ENCODE measurements at places on chromosomes 12 and 14.

DNA sequence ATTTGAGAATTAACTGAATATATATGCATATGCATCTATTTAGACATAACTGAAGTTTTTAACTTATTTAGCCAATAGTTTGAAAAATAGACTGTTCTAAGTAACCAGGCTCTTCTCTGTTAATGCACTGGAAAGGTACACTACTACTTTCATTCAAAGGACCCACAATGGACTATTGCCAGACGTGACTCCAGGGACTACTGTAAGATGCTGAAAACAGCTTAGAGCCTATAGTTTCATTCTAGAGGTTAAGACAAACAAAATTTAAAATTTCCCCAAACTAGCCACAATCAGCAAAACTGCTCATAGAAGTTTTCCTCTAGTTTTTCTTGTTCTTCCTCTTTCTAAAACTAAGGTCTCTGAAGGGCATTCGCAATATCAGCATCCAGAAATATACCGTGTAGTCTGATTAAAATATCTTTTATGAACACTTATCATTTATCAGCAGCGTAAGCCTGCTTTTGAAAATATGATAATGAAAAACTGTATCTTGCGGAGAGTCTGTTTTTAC lies 10.4 kb downstream of the APPL2 start:
- H3K4me3 ChIP-seq = no peak overlapping the region
- no peak for DNase-seq
- peak overlapping the region; percentile 89 for H3K27ac ChIP-seq
- no peaks in the 10 kb centered on the region for H3K27me3 ChIP-seq
- peaks cover 94% of the 10 kb centered on the region for H3K4me1 ChIP-seq

DNA sequence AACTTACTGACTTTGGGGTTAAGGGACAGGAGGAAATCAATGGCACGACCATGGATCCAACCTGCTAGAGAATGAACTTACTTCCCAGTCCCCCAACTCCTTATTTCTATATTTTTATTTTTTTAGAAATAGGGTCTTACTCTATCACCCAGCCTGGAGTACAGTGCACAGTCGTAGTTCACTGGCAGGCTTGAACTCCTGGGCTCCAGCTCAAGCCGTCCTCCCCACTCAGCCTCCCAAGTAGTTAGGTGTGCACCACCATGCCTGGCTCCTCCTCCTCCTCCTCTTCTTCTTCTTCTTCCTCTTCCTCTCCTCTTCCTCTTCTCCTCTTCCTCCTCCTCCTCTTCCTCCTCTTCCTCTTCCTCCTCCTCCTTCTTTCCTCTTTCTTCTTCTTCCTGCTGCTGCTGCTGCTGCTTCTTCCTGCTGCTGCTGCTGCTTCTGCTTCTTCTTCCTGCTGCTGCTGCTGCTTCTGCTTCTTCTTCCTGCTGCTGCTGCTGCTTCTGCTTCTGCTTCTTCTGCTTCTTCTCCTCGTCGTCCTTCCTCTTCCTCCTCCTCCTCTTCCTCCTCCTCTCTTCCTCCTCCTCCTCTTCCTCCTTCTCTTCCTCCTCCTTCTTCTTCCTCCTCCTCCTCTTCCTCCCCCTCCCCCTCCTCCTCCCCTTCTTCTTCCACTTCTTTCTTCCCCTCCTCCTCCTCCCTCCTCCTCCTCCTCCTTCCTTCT lies 390.1 kb upstream of the RGS6 start:
- no peaks in the 10 kb centered on the region for H3K36me3 ChIP-seq
- DNase-seq = no peak
- no peak overlapping the region for H3K4me3 ChIP-seq
- H3K27me3 ChIP-seq = no peaks in the 10 kb centered on the region
- H3K4me1 ChIP-seq = peaks cover 52% of the 10 kb centered on the region

DNA sequence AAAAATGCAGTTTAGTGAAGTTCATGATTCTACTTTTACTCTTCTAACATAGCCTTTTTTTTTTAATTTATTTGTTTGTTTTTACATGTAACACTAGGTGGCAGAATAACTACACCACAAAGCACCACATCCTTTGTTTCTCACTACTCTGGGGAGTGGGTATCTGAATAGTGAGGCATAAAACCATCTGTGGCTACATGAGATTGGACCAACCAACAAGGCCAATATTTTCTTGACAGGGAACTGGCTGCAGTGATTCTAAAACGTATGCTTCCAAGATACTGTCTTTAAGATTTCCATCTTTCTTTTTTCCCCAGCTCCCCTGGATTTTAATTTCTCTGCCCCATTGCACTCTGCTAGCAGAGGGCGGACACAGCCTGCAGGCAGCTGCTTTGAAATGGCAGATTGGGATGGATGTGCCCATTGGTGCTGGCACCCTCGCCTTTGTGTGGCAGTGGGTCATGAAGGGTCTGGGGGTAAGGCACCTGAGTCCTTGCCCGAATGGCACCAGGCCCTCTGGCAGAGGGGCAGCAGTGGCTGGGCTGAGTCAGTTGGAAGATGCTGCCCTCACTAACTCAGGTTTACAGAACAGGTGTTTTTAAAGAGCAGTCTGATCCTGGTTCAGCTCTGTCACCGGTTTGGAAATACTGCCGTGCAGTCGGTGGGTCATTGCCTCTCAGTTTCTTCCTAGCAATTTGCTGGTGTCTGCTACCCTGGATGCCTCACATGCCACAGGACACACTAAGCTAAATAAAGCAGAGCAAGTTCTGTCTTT lies 429.1 kb downstream of the RAD51B start:
- H3K4me3 ChIP-seq = no peak overlapping the region
- DNase-seq = no peak
- H3K36me3 ChIP-seq = no peaks in the 10 kb centered on the region
- H3K4me1 ChIP-seq = peaks cover 72% of the 10 kb centered on the region
- H3K27ac ChIP-seq = peak overlapping the region; percentile 86

- H3K4me3 ChIP-seq = no peak overlapping the region
- DNase-seq = no peak
- no peak overlapping the region for H3K27ac ChIP-seq
- peaks cover 6% of the 10 kb centered on the region for H3K4me1 ChIP-seq
- H3K27me3 ChIP-seq = no peaks in the 10 kb centered on the region
- H3K36me3 ChIP-seq = no peaks in the 10 kb centered on the region
Observed at GRCh38 chr14:76756371-76756750, 4.9 kb upstream of the VASH1 start.

DNA sequence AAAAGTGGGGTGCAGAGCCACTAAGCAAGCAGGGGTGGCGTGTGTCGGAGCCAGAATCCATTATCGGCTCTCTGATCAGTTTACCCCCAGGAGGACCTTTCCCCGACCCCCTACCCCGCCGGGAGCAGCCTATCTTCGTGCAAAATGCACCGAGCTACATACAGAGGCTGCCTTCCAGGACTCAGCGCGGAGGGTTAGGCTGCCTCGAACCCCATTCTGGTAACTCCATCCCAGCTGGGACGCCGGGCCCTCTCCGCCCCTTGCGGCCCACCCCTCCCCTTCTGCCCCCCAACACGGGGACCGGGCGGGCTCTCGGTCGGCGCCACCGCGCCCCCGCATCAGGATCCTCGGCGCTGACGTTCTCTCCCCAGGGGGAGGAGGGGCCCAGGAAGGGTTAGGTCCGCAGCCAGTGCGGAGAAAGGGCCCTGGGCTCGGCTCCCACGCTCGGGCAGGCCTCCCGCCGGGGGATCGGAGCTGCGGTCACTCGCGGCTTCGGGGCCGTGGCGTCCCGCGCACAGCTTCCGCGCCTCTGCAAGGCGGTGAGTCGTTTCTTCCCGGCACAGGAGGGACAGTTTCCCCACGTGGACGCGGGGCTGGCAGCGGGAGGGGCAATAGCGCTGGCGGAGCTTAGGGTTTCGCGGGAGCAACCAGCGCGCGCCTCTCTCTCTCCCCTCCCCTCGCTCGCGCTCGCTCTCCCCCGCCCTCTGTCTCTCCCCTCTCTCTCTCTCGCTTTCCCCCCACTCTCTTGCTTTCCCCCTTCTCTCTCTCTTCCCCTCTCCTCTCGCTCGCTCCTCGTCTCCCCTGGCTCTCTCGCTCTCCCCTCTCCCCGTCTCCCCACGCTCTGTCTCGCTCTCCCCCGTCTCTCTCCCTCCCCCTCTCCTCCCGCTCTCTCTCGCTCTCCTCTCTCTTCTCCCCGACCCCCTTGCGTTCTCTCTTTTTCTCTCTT lies 12.5 kb upstream of the MAP3K9 start:
- no peak for DNase-seq
- H3K27me3 ChIP-seq = no peaks in the 10 kb centered on the region
- H3K36me3 ChIP-seq = no peaks in the 10 kb centered on the region

GRCh38 chr14:91749868-91750267 lies 18.0 kb upstream of the CATSPERB start:
- peaks cover 35% of the 10 kb centered on the region for H3K27me3 ChIP-seq
- H3K4me3 ChIP-seq = no peak overlapping the region
- H3K36me3 ChIP-seq = peaks cover 4% of the 10 kb centered on the region

GRCh38 chr14:88289234-88289633 lies 33.8 kb downstream of the KCNK10 start:
- H3K27me3 ChIP-seq = no peaks in the 10 kb centered on the region
- DNase-seq = no peak
- no peak overlapping the region for H3K27ac ChIP-seq
- H3K4me1 ChIP-seq = no peaks in the 10 kb centered on the region

- no peaks in the 10 kb centered on the region for H3K4me1 ChIP-seq
- peaks cover 6% of the 10 kb centered on the region for H3K27me3 ChIP-seq
- no peaks in the 10 kb centered on the region for H3K36me3 ChIP-seq
- H3K4me3 ChIP-seq = no peak overlapping the region
- H3K27ac ChIP-seq = no peak overlapping the region
Observed at GRCh38 chr12:13546231-13546630, 349.7 kb downstream of the EMP1 start.

GRCh38 chr14:56603648-56604047 lies 24.1 kb downstream of the TMEM260 start:
- peaks cover 2% of the 10 kb centered on the region for H3K36me3 ChIP-seq
- H3K4me3 ChIP-seq = no peak overlapping the region
- H3K27ac ChIP-seq = no peak overlapping the region
- DNase-seq = no peak

DNA sequence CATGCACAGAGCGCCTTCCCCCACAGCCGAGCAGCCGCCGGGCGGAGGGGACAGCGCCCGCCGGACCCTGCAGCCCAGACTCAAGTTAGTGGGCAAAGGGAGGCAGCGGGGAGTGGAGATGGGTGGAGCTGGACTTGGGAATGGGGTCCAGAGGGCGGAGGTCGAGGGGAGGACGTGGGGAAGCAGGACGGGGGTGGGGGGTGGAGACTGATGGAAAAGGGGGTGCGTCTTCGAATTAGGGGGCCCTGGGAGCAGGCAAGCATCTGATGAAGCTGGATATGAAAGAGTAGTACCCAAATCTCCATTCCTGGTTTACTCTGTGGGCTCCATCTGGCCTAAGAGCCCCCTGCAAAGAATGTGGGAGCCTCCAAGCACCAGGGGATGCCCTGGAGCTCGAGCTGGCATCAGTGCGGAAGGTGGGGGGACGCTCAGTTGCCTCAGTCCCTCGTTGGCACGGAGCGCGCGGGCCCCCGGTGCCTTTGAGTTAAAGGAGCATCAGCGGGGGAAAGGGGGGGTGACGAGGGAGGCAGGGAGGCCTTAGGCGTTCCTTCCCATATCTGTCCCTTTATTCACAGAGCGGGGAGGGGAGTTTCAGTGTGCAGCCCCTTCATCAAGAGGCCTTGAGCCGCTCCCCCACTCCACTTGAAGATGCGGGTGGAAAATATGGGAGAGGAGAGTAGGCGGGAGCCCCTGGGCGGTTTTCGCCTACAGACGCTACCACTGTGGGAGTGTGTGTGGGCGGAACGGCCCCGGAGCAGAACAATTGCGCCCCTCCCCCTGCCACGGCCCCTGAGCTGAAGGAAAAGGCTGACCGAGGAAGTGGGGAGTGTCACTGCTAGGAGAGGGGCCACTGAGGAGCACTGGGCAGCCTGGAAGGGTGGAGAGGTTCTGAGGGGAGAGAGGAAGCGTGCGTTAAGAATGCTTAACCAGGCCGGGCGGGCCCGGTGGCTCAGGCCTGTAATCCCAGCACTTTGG lies 644 bp downstream of the NAB2 start:
- peaks cover 12% of the 10 kb centered on the region for H3K36me3 ChIP-seq
- H3K4me1 ChIP-seq = peaks cover 65% of the 10 kb centered on the region
- no peaks in the 10 kb centered on the region for H3K27me3 ChIP-seq
- H3K27ac ChIP-seq = peak overlapping the region; percentile 89
- DNase-seq = no peak
- H3K4me3 ChIP-seq = peak overlapping the region; percentile 92

GRCh38 chr12:104551313-104551931 lies 94.7 kb downstream of the CHST11 start:
- H3K4me3 ChIP-seq = no peak overlapping the region
- peaks cover 4% of the 10 kb centered on the region for H3K36me3 ChIP-seq
- no peak for DNase-seq
- H3K27ac ChIP-seq = no peak overlapping the region

GRCh38 chr14:83826838-83827237 lies 1703.1 kb upstream of the FLRT2 start:
- peak overlapping the region; percentile 37 for H3K27ac ChIP-seq
- no peak for DNase-seq
- peaks cover 30% of the 10 kb centered on the region for H3K4me1 ChIP-seq
- no peaks in the 10 kb centered on the region for H3K36me3 ChIP-seq

DNA sequence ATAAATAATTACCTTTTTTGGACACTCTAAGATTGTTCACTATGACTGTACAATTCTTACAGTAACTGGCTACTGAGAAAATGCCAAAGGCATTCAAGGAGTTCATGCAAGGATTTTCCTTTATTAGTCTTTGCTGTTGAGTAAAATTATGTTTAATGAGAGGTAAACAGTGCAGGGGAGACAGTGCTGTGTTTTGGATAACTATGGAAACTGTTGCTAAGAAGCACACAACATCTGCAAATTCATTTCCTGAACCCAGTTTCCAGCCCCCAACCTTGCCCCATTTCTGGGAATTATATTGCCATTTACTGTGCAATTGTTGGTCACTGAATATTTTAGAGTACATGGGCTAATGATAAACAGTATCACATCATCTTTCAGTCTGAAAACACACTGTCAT lies 1005.8 kb downstream of the TRHDE start:
- H3K27ac ChIP-seq = no peak overlapping the region
- no peaks in the 10 kb centered on the region for H3K36me3 ChIP-seq
- H3K4me3 ChIP-seq = no peak overlapping the region
- no peaks in the 10 kb centered on the region for H3K27me3 ChIP-seq
- H3K4me1 ChIP-seq = no peaks in the 10 kb centered on the region

GRCh38 chr12:123705935-123706334 lies 6.2 kb upstream of the ATP6V0A2 start:
- no peaks in the 10 kb centered on the region for H3K27me3 ChIP-seq
- H3K4me3 ChIP-seq = no peak overlapping the region
- H3K36me3 ChIP-seq = peaks cover 14% of the 10 kb centered on the region
- H3K4me1 ChIP-seq = peaks cover 2% of the 10 kb centered on the region
- DNase-seq = no peak
